Adipose tissue (tissue), 3 donors: ENCODE measurements at places on chromosomes 2 and 18. TPM values are rescaled to one million over a fixed set of nuclear protein-coding genes. Genes with fewer than 3 reads are reported as not detected.

The BCL2 gene
- 16.2 TPM for polyA plus RNA-seq

The IL36B gene
- not detected for polyA plus RNA-seq

The SERPINB13 gene
- polyA plus RNA-seq = 0.21 TPM

The FOXD4L1 gene
- 0.07 TPM for polyA plus RNA-seq

The INPP5D gene
- polyA plus RNA-seq = 2.8 TPM

The PPP1R1C gene
- 0.45 TPM for polyA plus RNA-seq

The CYP1B1 gene
- 1.9 TPM for polyA plus RNA-seq

The AOX1 gene
- polyA plus RNA-seq = 181 TPM

The CRYGC gene
- not detected for polyA plus RNA-seq

The ASB18 gene
- polyA plus RNA-seq = not detected

The DARS1 gene
- 43.9 TPM for polyA plus RNA-seq

The NTSR2 gene
- polyA plus RNA-seq = 2.2 TPM

The AQP12A gene
- polyA plus RNA-seq = not detected

The SMC6 gene
- polyA plus RNA-seq = 4.9 TPM

The MOCOS gene
- 2.3 TPM for polyA plus RNA-seq

The MTA3 gene
- 28.3 TPM for polyA plus RNA-seq

The KCNG3 gene
- polyA plus RNA-seq = 0.05 TPM

The PTGR3 gene
- polyA plus RNA-seq = 9.7 TPM

The GPR39 gene
- 2.9 TPM for polyA plus RNA-seq

The MARCHF4 gene
- polyA plus RNA-seq = 0.25 TPM

The IL37 gene
- polyA plus RNA-seq = not detected

The IL36RN gene
- polyA plus RNA-seq = 0.01 TPM

The ANKRD62 gene
- 0.03 TPM for polyA plus RNA-seq

The REEP1 gene
- 2.2 TPM for polyA plus RNA-seq

The HOXD9 gene
- polyA plus RNA-seq = 5.3 TPM

The TSPYL6 gene
- not detected for polyA plus RNA-seq

The TBR1 gene
- polyA plus RNA-seq = 0.03 TPM

The CLIP4 gene
- 20.4 TPM for polyA plus RNA-seq

The TIGD1 gene
- 1.2 TPM for polyA plus RNA-seq

The ST8SIA3 gene
- polyA plus RNA-seq = not detected

The SCN7A gene
- polyA plus RNA-seq = 2.5 TPM

The DNAH7 gene
- polyA plus RNA-seq = 0.09 TPM

The REG3G gene
- polyA plus RNA-seq = 1.0 TPM

The LIMS3 gene
- polyA plus RNA-seq = 2.1 TPM

The MOGAT1 gene
- 1.8 TPM for polyA plus RNA-seq

The ZBTB14 gene
- polyA plus RNA-seq = 9.2 TPM
